ENCODE measurements at places on chromosomes 11 and 22. TPM values are rescaled to one million over a fixed set of nuclear protein-coding genes. Genes with fewer than 3 reads are reported as not detected.

DNA sequence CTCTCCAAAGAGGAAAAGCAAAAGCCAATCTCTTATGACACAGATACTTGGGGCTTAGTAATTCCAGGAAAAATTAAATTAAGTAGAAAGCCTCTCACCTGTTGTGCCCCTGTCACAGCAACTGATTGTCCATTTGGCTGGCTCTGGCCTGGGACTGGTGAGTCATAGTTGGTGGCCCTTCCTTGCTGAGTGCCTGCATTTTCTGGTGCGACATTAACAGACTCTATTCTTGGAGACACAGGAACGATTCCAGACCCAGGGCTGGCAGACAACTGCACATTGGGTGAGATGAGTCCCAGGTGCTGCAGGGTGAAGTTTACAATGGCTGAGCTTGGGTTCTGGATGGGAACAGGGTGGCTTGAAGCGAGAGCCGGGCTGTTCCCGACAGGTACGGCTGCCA is 15.6 kb downstream of the E2F8 start:
- DNase-seq = no peak

Gene SLC25A45
- 1.3 TPM for total RNA-seq

- DNase-seq = no peak
Measured at GRCh38 chr11:93735627-93736026, 5.7 kb downstream of the TAF1D start.

DNA sequence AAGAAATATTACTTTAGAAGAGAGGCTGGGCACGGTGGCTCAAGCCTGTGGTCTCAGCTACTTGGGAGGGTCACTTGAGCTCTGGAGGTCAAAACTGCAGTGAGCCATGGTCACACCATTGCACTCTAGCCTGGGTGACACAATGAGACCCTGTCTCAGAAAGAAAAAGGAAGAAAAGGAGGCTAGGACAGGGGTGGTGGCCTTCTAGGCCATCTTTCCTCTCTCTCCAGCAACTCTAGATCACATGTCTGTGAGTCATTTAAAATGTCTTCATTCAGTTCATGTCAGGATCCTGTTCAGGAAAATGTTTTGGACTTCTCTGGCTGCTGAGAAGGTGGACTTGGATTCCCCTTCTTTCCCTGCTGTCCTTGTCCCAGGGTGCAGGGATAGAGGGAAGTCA is 53.3 kb downstream of the PPFIA1 start:
- DNase-seq = peak; percentile 13

Gene BCO2
- total RNA-seq = 4.9 TPM

DNA sequence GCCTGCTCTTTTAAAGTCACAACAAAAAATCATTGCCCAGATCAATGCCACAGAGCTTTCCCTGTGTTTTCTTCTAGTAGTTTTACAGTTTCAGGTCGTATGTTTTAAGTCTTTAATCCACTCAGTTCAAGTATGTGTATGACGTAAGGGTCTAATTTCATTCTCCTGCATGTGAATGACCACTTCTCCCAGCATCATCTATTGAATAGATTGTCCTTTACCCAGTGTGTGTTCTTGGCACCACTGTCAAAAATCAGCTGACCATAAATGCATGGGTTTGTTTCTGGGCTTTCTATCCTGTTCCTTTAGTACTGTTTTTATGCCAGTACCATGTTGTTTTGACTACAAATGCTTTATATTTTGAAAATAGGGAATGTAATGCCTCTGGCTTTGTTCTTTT is 28.1 kb downstream of the INTS4 start:
- no peak for DNase-seq

Gene XKR3
- total RNA-seq = not detected

GRCh38 chr22:42344361-42344905 is 74.0 kb upstream of the TCF20 start:
- DNase-seq = no peak

Gene GLYATL2
- 0.96 TPM for total RNA-seq
